ENCODE measurements at places on chromosomes 5 and 9. TPM values are rescaled to one million over a fixed set of nuclear protein-coding genes. Genes with fewer than 3 reads are reported as not detected.

Gene INSL4
- not detected for total RNA-seq

Gene GBGT1
- 13.4 TPM for total RNA-seq

Gene UBAP1
- total RNA-seq, result 26.0 TPM

Gene C9
- 0.96 TPM for total RNA-seq

Gene FBXL17
- 13.6 TPM for total RNA-seq

Gene PALM2AKAP2
- total RNA-seq, result 38.2 TPM

Gene ARHGAP26
- total RNA-seq, result 34.9 TPM

Gene TNFSF15
- under 0.01 TPM for total RNA-seq

Gene TGFBI
- total RNA-seq, result 174 TPM

Gene IL13
- not detected for total RNA-seq

Gene CCDC152
- total RNA-seq, result not detected

Gene INIP
- total RNA-seq, result 37.8 TPM

Gene MPDZ
- total RNA-seq, result 46.2 TPM

Gene ITGA2
- 3.2 TPM for total RNA-seq

Gene GPR151
- total RNA-seq, result not detected

Gene TLX3
- total RNA-seq, result not detected

Gene PCDHA1
- not detected for total RNA-seq

Gene FAM78A
- total RNA-seq, result 6.2 TPM
